ENCODE measurements at places on chromosomes 7 and 10.

DNA sequence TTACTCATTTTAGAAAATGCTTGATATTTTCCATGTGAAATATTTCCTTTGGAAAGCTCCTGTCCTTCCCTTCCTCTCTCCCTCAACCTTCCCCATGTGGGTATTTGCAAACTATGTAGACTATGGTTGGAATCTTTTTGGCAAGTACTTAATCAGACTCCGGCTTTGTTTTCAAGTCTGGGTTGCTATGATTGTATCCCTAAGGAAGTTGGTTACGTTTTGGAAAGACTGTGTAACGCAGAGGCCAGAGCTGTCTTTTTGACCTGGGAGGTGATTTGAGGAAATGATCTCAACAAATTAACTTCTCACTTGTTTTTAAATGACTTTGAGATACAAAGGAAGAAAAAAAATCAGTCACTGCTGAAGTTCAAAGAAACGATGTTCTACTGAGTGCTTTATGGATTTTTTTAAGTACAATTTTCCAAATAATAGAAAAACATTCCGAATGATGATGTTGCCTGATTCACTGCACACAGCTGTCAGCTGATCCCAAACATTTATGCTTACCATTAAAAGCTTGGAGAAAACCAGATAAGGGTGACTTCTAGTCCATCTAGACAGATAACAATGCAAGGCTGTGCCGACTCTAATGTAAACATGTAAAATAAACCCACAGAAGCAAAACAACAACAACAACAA lies 145.5 kb upstream of the CELF2 start:
- no peak for DNase-seq

GRCh38 chr7:106085015-106085414 lies 27.1 kb downstream of the SYPL1 start:
- no peak for DNase-seq

DNA sequence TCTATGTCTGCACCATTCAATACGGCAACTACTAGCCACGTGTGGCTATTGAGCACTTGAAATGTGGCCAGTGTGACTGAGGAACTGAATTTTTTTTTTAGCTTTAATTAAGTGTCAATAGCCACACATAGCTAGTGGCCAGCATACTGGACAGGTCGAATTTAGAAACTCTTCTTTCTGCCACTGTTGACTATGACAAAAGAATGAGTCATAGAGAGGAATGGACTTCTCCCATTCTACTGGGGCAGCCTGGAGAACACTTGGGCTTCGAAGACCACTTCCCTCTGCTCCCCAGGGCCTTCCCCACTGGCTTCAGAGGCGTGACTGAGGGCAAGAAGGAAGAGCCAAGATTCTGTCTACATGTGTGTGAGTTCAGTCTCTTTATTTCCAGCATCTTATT lies 137.5 kb downstream of the SNX10 start:
- no peak for DNase-seq

- no peak for DNase-seq
These were observed 101.8 kb upstream of the RELN start for GRCh38 chr7:104091242-104091641.

- DNase-seq, result no peak
These were observed 123.9 kb downstream of the ZMIZ1 start for GRCh38 chr10:79192677-79193003.

- no peak for DNase-seq
These were observed 258.3 kb downstream of the GATA3 start for GRCh38 chr10:8312781-8313180.

DNA sequence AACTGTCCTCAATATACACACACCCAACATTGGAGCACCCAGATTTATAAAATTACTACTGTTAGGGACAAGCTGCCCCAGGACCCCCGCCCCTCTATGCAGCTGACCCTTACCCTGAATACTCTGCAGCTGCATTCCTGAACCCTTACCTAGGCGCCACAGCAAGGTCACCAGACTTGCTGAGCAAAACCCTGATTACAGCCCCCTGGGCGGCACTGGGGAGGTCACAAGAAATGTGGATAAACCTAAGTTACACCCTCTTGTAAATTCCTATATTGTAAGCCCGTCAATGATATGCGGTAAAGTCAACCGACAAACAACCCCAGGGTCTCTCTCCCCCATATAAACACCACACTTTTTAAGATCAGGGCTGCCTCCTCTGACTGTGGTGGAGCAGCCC lies 25.1 kb downstream of the SNX13 start:
- no peak for DNase-seq

- DNase-seq, result no peak
These were observed 84.2 kb downstream of the ANK3 start for GRCh38 chr10:60305380-60305892.

DNA sequence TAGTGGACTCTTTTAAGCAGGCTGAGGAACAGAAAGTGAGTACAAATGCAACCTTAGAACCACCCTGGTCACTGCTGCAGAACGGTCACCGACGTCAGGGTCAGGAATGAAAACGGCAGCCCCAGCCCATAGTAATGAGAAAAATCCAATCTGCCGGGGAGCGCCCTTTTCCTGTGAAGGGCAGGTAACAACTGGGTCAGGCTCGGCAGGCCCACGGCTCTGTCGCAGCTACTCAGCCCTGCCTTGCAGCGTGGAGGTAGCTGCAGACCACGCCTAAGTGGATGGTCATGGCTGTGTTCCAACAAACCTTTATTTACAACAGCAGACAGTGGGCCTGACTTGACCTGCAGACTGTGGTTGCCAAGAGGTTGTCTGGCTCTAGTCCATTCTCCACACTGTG lies 563.2 kb downstream of the DNAJB6 start:
- DNase-seq, result no peak

GRCh38 chr10:32065856-32066255 lies 9.6 kb upstream of the KIF5B start:
- DNase-seq, result no peak

GRCh38 chr7:107501593-107501992 lies 31.7 kb downstream of the GPR22 start:
- DNase-seq, result no peak

- no peak for DNase-seq
These were observed 55.7 kb downstream of the IKZF1 start for GRCh38 chr7:50359995-50360925.

GRCh38 chr10:128543151-128543550 lies 416.9 kb upstream of the MKI67 start:
- DNase-seq, result no peak

DNA sequence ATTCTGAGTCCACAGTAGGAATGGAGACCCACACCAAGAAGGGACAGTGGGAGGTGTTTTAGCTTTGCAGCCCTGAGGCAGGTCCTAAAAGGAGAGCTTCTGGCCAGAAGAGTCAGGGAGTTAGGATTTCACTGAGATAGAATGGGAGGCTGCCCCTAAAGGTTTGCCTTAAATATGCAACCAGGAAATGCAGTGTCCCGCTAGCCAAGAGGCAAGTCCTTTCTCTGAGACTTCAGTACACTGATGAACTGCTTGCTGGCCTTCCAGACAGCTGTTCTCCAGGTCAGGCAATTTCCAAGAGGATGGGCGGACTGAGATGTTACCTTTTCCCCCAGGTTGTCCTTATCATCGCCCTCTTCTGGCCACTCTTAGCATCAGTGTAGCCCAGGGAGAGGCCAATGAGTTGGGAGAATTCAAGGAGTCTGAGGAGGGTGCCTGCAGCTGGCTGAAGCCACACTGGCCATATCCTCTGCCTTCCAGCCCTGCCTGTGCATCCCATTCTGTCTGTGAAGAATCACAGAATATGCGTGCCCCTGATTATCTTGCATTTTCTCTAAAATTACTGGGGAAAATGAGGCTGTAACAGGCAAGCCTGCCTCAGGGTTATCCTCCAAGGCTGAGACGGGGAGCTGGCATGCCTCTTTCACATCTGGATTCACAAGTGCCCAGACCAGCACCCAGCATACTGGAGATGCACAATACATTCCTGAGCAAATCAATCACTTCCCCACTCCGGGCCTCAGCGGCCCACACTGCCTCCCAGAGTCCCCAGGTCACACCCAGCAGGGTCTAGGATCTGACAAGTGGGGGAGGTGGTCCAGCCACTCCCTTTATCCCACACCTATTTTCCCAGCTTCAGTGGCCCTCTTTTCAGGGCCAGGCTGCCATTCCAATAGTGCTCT lies 2.4 kb downstream of the TLL2 start:
- no peak for DNase-seq

GRCh38 chr10:109880886-109881768 lies 42.2 kb downstream of the XPNPEP1 start:
- no peak for DNase-seq

- DNase-seq, result peak; percentile 49
These were observed 158.6 kb upstream of the MAGI2 start for GRCh38 chr7:79612022-79612421.

DNA sequence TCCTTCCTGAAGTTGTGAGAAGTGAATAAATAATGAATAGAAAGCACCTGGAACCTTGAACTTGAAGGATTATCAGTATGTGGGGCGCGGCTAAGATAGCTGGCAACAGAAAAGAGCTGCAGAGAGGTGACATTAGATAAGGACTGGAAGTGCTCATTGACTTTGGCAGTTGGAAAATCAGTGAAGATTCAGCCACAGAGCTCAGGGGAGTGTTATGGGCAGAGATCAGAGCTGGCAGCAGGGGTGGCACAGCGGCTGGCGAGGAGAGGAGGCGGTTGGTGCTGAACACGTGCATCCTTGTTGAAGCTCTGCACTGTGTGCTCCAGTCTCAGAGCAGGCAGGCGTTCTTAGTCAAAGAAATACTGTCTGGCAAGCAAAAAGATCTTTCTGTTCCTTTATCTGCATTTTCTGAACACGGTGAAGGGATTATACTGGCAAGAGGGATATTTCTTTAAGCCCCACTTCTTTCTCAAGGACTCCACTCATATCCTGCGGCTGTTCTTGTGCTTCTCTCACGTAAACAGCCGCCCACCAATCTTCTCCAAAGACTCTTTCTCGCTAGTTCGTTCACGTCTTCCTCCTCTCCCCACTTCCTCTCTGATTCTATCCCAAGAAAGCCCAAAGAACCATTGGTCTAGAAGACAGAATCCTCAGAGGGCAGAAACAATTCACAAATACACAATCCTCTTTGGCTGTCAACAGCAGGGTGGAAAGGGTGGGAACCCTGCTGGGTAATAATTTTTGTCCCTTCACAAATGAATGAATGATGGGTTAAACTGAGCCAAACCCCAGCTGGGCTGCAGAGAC lies 38.6 kb upstream of the ADD3 start:
- DNase-seq, result no peak

DNA sequence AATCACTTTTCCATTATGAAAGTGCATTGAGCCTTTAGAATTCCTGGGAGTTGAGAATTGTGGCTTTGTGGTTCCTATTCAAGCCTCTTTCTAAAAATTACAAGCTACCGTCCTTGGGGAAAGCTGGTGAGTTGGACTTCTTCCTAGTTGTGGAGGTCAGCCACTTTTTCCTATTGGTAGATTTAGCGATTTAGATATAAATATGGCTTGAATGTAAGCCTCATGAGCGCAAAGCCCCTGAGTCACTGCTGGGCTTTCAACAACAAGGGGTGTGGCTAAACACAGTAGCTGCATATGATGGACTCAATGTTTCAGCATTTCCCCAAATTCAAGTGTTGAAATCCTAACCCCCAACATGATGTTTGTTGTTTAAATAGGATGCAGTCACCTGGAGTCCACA lies 150.0 kb upstream of the IGFBP3 start:
- no peak for DNase-seq

- DNase-seq, result no peak
These were observed 50.0 kb upstream of the ANK3 start for GRCh38 chr10:60439641-60440040.

DNA sequence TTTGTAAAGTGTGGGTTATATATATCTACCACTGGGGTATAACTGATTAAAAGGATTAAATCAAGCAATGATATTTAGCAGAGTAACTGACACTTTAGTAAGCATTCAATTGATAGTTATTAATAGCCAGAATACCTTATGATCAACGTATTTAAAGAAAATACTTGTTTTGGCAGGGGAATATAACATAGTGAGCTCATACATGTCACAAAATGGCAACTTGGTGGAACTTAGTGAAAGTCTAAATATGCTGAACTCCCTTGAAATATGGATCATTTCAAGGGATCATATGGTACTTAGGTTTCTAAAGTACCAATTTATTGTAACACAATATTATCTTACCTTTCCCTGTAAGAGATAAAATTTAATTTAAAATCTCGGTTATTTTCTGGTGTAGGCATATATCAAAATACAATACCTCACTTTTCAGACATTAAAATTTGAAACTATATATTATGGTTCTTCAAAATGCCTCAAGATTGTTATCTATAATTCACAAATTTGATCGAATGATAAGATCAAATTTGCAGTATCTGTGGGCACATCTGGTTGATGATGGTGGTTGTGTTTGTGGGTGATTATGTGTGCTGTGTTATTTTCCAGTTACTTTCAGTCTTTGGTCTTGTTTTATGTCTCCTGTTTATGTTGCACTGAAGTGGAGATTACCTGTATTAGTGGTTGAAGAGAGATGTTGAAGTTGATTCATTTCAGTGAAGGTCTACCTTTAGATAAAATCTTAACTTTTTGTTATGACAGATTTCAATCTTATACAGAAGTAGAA lies 5.2 kb downstream of the ARL4A start:
- no peak for DNase-seq

GRCh38 chr10:86356296-86356695 lies 10.3 kb downstream of the GRID1 start:
- no peak for DNase-seq

GRCh38 chr10:72762042-72762441 lies 70.1 kb downstream of the MCU start:
- no peak for DNase-seq

GRCh38 chr7:142832417-142832816 lies 22.5 kb upstream of the EPHB6 start:
- no peak for DNase-seq

DNA sequence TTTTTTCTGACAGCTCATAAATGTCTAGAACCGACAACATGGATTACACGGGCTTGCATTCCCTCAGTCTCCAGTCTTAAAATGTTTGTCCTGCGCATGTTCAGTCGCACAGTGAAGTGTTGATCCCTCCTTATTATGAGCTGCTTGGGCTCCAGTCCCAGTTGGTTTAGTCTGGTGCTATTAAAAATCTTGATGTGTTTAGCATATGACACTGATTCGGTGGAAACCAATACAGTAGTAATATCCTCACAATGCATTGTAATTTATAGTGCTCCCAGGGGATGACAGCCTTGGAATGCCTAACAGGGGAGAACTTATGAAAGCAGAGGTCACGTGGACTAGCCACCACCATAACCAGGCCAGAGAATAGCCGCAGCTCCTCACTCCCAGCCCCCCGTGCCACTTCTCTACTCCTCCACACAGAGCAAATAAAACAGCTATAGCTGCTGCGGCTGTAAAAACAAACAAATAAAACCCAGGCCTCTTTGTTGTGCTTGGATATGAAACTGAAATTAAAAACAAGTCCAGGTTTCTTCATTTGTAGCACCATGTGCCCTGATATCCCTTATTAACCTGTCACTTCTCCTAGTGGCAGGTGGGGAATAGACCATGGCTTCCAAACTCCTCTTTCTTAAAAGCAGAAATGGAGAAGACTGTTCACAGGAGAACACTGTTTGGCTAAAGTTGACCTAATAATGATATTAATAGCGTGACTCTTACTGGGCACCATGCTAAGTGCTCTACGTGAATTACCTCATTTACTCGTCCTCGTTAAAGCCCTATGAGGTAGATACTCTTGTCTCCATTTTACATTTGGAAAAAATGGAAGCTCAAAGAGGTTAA lies 7.7 kb downstream of the DPCD start:
- no peak for DNase-seq

- no peak for DNase-seq
These were observed 126.5 kb downstream of the ARID5B start for GRCh38 chr10:62027841-62028501.

All from NCI-H2171 (cell line).